Stimulated activated CD4-positive, alpha-beta T cell treated with anti-CD3 and anti-CD28 coated beads, Interleukin-1b, Interleukin-23, amount 100 ng/mL, for 1 hour (primary cell): ENCODE measurements at places on chromosomes 7 and 10.

DNA sequence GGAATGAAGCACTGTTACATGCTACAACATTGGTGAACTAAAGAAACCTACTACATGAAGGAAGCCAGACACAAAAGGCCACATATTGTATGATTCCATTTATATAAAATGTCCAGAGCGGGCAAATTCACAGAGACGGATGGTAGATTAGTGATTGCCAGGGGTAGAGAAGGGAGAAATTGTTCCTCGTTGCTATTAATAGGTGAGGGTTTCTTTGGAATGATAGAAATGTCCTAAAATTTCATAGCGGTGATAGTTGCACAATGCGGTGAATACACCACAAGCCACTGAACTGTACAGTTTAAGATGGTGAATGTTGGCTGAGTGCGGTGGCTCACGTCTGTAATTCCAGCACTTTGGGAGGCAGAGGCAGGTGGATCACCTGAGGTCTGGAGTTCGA lies 29.0 kb downstream of the DENND2A start:
- DNase-seq, result no peak

DNA sequence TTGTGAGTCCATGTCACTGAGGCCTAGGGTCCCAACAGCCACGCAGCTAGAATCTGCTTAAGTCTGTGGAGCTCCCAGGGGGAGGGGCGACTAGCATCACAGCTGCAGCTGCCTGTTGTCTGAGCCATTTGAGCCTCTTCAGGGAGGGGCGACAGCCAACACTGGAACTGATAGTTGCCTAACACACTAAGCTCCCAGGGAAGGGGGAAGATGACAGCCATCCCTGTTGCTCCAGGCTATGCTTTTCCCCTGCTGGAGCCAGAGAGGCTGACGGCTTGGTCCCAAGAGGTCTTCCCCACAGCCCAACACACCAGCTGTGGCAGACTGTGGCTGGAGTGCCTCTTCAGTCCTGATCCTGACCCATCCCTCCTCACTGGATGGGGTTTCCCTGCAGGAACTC lies 817.5 kb downstream of the NXPH1 start:
- no peak for DNase-seq

DNA sequence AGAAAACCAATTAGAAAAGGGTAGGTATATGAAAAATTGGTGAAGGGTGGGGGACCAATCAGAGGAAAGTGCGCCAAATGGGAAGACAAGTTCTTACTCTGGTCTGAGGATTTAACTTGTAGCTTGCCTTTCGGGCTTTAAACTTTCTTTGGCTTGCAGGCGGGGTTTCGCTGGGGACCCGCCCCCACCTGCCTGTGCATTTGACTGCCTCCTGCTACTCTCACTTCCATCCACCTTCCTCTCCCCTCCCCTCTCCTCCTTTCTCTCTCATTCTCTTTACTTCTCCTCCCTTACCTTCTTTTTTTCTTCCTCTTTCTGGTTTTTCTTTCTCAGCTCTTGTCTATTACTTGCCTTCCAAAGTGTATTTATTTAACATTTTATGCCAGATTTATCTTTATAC lies 278.8 kb downstream of the DNAJB9 start:
- DNase-seq, result no peak

GRCh38 chr10:124436191-124436638 lies 13.6 kb downstream of the NKX1-2 start:
- DNase-seq, result no peak

DNA sequence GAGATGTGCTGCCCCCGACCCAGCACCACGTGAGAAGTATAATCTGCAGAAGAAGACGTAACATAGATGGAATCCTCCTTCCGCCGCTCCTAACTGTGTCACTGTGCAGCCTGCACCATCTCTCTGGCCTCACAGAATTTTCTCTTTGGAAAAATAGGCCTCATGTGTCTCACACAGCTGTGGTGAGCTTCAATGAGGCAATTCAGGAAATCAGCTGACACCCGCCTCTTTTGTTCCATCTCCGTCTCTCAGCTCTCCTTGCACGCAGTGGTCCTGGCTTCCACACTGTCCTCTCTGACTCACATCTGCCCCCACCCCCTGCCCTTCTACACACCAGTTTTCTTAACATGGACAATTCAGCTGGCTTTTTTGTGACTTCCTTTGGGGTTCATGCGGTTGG lies 7.2 kb downstream of the C10orf90 start:
- DNase-seq, result no peak

- peak; percentile 65 for DNase-seq
Observed at GRCh38 chr7:1065585-1066241, 21.4 kb downstream of the GPR146 start.

DNA sequence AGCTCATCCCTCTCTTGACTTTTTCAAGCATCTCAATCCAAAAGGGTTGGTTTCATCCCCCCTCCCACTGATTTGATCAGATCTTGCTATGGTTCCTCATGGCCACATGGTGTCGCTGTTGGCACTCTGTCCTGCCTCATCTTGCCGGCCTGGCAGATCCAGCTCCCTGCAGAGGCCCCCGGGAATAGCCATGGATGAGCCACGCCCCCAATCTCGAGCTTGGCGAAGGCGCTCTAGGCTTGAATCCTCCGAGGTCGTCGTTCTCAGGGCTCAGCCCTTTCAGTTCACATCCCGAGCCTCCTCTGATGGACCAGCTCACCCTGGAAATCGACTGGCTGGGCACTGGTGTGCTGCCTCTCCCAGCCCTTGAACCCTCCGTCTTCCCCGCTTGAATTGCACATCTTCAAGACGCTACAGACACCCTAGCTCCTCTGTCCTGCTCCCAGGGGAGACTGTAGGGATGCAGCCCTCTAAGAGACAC lies 628.7 kb downstream of the TYW1 start:
- no peak for DNase-seq

DNA sequence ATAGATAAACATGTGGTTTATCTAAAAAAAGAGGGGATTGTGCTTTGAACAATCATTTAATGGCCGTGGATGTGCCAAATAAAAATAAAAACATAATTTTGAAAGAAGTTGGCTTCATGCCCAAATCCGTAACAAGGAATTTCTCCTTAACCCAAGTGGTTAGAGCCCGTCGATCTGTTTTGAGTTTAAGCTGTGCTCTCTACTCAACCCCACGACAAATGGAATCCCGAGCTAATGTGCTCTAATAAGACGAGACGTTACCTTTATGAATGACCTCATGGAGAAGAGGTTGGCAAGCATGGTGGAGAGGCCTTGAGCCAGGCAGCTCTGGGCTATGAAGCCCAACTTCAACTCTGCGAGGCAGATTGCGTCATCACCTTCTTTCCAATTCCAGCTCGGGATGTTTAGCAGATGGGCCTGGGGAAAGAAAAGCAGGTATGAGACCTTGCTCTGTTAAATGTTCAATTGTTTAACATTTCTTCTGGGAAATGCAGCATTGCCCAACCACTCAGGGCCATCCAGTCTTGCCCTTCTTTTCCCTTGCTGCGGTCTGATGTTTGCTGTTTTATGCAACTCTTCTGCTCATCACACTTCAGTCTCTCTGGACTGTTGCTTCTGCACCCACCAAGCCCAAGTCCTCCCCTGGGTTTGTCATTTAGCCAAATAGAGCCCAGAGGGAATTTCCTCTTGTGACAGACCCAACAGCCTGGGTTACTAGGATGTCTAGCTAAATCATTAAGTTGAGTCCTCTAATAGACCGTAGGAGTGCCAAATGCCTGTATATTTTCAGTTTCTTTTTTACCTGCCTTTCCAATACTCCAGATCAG lies 564.6 kb downstream of the KCNMA1 start:
- DNase-seq, result no peak

- DNase-seq, result no peak
Observed at GRCh38 chr10:58867683-58868082, 308.8 kb upstream of the PHYHIPL start.

DNA sequence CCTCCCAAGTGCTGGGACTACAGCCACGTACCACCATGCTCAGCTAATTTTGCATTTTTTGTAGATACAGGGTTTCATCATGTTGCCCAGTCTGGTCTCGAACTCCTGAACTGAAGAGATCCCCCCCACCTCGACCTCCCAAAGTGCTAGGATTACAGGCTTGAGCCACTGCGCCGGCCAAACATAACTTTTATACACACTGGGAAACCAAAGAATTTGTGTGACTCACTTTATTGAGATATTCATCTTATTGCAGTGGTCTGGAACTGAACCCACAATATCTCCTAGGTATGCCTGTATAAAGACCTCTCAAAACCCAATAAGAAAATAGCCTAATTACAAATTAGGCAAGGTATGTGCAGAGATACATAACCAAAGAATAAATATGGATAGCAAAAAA lies 182.6 kb upstream of the FEZF1 start:
- no peak for DNase-seq

- no peak for DNase-seq
Observed at GRCh38 chr7:73423519-73424488, 9.8 kb upstream of the FZD9 start.

DNA sequence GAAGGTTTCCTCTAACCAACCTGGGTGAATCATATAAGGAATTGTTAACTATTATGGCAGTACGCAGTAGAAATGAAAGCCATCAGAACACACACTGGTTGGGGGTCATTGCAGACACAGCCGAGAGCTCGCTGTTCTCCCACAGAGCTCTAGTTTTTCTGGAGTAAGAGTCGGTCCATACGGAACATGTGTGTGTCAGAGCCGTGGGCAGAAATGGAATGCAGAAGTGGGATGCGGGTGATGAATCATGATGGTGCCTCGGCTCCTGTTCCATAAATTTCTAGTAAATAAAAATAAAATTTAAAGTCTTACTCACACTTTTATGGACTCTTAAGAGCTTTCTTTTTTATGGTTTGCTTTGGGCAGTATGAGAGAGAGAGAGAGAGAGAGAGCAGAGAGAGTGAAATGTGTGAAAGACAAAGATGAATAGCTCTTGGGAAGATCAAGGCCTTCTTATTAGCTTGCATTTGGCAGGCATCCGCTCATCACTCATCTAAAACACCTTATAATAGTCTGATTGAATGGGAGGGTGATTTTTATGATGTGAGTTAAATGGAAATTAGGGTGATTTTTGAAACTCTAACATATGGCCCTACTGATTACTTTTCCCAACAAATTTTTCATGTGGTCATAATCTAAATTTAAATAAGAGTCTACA lies 98.8 kb upstream of the PFKP start:
- DNase-seq, result no peak

- DNase-seq, result no peak
Observed at GRCh38 chr10:63137306-63137705, 4.2 kb downstream of the NRBF2 start.

DNA sequence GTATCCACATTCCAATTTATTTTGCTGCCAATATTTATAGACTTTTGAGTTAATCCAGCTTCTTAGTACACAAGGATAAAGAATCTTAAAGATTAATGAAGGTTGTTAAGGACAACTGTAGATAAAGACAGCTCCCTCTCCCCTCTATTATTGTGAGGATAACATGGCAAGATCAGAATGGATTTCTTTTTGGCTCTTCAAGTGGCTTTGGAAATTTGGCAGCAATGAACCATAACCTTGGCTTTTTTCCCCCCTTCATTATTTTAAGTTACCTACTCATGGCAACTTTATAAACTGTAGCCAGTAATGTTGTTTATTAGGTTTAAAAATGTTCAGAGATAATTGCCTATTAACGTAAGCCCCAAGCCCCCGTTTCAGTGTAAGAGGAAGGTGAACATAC lies 131.1 kb upstream of the SLC26A5 start:
- DNase-seq, result no peak

GRCh38 chr10:17232276-17232960 lies 4.4 kb downstream of the VIM start:
- DNase-seq, result no peak

GRCh38 chr10:22737587-22737986 lies 23.2 kb upstream of the PIP4K2A start:
- no peak for DNase-seq

DNA sequence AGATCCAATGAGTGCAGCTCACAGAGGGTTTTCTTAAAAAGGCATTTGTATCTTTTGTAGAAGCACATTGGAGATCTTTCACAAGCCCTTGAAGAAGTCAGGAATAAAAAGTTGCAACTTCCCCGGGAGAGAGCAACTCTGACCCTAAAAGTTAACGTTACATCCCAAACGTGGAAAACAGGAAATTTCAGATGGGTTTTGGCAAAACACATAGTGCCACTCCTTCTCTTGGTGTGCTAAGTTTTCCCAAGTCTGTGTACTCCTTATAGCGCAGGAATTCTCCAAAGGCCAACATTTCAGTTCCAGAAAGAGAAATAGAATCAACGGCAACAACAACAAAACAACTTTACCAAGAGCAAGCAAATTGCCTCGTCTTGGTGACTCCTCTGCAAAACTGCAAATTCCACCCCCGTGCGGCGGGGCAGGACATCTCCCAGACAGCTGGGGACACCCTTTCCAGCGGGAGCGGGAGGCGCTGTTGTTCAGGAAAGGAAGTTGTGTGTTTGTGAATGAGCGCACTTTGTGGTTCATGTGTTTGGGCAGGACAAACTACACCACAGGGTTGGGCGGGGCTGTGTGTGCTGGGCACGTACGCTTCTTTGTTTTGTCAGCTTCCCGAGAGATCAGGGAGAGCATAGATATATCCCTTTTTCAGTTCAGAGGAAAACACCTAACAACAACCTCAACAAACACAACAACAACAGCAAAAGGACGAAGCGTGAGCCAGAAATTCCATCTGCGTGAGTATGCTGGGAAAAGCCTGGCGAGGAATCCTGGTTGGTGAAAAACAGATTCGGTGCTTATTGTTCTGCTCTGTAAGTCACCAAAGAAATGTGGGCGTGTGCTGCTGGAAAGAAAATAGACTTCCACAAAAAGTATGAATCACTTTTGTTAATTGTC lies 294.7 kb upstream of the PITRM1 start:
- DNase-seq, result no peak

DNA sequence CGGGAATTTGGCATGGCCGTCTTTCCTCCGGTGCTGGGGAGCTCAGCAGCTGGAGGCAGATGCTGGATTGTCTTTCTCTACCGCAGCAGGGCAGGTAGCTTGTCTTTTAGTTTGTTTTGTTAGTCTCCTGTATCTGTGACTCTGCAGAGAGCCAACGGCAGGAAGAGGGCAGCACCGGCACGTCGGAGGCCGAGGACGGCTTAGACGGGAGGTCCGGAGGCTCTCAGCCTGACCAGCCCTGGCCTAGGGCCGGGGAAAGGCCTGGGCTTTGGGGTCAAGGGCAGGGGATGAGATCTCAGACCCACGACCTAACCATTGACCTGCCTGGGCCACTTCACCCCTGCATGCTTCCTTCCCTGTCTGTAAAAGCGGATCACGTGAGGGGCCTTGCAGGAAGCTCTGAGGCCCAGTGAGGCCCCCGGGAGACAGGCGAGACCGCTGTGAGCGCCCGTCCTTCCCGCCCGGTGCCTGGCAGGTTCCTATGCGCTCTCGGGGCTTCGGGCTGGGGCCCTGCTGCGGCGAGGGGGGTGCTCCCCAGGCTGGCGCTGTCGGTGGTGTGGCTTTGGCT lies 72.7 kb downstream of the LHPP start:
- DNase-seq, result no peak

GRCh38 chr7:36158321-36158605 lies 5.2 kb downstream of the EEPD1 start:
- no peak for DNase-seq

DNA sequence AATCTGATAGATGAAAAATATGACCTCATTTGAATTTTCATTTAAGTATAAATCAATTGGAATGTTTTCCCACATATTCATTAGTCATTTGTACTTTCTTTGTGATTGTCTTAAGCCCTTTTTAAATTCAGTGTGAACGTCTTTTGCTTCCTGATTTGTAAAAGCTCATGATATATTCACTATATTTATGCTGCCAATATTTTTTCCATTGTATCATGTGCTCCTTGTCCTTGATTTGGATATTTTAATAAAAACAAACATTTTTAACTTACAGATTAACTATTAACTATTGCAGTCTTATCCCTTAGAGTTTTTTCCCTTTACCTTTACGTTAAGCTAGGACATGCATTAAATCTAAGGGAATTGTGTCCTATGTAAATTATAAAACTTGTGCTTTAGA lies 157.7 kb downstream of the ADAM12 start:
- DNase-seq, result no peak

GRCh38 chr10:76550806-76551205 lies 1086.8 kb downstream of the KCNMA1 start:
- no peak for DNase-seq
